ENCODE measurements at places on chromosomes 4 and X.

DNA sequence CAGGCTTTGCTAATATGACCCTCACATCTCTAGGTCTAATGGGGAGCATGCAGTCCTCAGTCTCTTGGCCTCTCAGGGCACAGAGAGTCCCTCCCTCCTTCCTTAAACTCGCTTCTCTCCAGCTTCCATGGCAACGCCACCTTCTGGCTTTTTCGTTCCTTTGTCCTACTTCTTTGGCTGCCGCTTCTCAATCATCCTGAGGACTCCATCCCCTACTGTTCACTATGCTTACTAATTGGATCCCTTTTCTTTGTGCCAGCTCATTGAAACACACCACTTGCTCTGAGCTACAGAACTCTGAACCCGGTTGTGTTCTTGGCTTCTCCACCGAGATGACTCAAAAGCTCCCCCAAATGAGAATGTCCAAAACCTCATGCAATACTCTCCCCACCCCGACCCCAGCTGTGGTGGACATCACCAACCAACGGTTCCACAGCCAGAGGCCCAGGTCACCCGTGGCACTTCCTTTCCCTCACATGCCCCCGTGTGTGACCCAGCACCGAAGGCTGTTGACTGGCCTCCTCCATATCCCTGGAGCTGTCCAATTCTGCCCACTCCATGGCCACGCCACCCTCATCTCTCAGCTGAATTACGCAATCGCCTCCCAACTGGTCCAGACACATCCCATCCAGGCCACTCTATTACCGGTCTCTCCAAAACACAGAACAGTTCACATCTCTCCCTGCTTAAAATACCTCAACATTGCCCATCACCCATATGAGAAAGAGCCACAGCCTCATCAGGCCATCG lies 34.7 kb downstream of the CRMP1 start:
- no peak for DNase-seq

DNA sequence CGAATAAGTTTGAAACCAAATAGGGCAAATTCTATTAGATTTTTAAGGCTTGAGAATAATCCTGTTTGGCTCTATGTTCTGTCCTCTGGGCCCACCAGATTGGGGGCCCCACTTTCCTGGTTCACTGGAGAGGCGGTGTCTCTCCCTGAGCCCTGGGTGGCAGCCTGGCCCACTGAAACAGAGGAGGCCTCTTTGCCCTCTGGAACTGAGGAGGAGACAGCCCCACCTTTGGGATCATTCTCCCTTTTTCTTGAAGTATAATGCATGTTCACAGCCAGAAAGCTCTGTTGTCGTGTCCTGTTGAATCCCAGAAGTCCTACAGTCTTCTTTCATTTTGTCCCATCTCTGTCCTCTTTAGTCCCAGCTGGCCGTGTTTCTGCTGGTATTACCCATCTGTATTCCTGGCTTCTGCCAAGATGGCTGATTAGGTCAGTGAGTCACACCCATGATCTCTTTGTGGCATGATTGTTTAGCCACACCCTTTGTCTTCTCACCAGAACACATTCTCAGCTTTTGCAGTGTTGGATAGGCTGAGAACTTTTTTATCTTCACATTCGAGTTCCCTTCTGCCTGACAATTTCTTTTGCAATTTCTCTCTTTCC lies 8.1 kb upstream of the TBC1D25 start:
- no peak for DNase-seq

DNA sequence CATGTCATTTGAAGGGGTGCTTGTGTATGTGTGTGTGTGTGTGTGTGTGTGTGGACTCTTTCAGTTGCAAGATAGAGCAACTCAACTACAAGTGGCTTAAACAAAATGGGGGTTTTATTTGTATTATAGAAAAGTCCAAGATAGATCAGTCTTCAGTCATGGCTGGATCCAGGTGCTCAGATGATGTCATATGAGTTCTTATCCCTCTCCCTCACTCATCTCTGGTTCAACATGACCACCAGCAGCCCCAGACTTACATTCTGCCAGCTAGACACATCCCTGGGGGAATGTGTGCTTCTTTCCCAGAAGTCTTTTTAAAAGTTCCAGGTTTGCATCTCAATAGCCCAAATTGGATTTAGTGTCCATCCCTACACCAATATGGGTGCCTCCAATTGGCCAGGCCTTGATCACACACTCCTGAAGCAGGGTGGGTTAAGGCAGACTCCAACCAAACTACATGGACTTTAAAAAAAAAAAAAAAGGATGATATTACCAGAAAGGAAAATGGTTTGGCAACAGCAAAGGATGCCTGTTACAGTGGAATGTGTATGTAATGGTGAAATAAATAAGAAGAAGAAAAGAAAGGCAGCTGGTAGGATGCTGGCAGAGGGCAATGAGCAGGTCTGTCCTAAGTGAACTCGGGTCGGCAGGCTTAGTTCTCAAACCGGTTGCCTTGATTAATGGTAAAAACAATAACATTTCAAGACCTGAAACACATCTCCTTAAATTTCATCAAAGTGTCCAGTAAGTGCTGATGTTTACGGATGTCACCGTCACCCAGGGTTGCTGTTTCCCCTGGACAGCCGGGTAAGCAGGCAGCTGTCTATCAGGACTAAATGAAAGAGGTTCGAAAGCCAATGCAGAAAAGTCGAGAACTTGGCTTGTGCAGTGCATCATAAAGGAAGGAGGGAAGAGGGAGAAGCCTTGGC lies 107.7 kb downstream of the SMIM20 start:
- DNase-seq, result no peak

GRCh38 chr4:90181644-90182043 lies 54.5 kb downstream of the CCSER1 start:
- no peak for DNase-seq

DNA sequence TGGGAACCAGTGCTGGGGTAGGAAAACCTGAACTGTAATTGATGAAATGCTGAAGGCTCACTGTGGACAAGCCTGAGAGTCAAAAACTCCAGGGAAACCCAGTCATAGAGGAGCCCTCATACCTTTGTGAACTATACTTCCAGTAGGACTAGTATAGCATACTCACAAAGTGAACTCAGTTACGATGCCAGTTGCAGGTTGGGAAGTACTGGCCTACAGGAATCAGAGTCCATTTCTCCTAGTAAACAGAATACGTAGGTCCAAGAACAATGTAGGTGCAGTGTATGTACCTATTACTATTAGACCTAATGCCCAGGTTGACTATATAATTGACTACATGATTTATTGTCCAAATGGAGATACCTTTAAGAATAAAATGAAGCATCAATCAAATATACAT lies 8.5 kb upstream of the ANKRD17 start:
- DNase-seq, result no peak

- DNase-seq, result no peak
Observed at GRCh38 chr4:15262396-15262795, 165.4 kb upstream of the C1QTNF7 start.

- DNase-seq, result no peak
Observed at GRCh38 chr4:11297627-11298026, 131.1 kb downstream of the HS3ST1 start.

GRCh38 chr4:89805297-89805696 lies 31.7 kb downstream of the SNCA start:
- DNase-seq, result no peak

GRCh38 chr4:97457253-97457652 lies 686.0 kb downstream of the STPG2 start:
- DNase-seq, result no peak

DNA sequence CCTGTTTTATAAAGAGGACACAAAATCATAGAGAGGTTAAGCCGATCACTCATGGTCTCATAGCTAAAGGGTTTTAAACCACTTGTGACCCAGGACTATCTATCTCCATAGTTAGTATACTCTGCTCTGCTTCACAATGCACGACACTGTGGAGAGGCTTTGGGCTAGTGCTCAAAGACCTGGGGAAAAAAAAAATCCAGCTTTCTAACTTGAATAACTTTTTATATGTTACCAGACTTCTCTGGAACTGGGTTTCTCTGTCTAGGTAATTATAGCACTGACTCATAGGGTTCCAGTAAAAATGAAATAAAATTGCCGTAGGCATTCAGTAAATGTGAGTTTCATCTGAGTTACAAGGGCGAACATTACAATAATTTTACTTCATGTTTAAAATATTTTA lies 273.7 kb upstream of the TECRL start:
- no peak for DNase-seq

DNA sequence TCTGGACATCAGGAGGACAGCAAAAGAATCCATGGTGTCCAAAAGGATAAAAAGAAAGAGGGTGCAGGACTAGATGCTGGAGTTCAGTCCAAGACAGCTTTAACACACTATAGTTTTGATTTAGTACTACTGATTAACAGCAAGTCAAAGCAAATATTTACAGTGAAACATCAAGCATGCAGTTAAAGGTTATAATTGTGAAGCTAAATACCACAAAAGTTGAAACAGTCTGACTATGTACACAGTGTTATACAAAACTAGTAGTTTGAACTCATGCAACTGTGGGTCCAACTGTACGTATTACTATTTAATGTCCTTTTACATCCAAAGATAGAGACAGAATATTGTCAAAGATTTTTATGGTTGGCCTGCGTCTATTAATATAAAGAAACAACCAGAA lies 57.6 kb downstream of the CHIC2 start:
- no peak for DNase-seq

- no peak for DNase-seq
Observed at GRCh38 chr4:105990933-105991332, 95.7 kb downstream of the NPNT start.

DNA sequence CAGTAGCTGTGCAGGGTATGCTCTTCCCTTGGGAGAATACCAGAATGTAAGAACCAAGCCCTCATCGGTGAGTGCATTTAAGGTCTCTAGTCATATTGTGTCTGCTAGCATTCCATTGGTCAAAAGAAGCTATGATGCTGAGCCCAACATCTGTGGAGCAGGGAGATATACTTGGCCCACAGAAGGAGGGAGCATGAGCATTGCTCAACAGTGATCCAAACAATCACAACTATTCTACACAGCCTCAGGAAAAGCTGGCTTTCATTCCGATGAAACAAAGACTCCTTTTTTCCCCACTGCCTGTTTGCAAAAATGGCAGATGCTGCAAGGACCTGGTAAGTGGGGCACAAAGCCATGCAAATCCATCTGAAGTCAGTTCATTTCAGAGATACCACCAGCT lies 80.6 kb upstream of the DHX15 start:
- no peak for DNase-seq

- DNase-seq, result no peak
Observed at GRCh38 chrX:71302461-71303213, 1.1 kb downstream of the ITGB1BP2 start.

- no peak for DNase-seq
Observed at GRCh38 chr4:165288639-165289422, 38.6 kb upstream of the MSMO1 start.

DNA sequence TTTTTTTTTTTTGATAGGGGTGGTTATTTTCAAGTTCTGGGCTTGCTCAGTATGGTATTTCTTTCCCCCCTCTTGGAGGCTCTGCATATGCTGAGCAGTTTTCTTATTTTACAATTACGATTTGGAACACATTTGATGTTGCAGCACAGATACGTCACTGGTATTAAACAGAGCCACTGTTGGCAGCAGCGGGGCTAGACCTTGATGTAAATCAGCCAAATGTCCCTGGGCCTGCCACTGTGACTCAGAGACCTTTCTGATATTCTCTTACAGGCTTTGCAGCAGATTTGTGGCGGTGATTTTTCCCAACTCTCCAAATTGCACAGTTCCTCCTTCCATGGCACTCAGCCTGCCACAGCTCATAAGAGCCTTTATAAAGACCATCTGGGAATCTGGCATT lies 81.1 kb downstream of the VMA21 start:
- no peak for DNase-seq

DNA sequence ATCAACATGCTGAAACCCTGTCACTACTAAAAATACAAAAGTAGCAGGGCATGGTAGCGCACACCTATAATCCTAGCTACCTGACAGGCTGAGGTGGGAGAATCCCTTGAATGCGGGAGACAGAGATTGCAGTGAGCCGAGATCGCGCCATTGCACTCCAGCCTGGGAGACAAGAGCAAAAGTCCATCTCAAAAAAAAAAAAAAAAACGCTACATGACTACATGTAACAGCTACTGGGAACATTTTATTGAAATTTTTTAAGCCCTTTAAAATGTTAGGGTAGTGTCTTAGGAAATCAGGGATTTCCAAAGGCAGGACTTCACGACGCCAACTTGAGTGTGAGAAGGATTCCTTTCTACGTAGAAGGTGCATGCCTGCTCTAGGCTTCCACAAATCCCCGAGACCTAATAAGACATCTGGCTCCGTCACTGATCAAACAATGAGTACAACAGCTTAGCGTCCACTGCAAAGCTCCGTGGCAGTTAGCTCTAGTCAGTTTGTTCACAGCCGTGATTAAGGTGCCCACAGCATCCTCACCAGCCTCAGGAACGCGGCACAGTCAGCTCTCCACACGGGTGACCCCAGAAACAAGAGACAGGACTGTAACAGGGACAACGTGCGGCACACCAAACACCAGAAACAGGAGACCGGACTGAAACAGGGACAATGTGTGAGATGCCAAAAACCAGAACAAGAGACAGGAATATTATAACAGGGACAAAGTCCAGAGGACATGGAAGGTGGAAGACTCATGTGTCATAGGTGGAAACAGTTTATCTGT lies 33.7 kb downstream of the DHRSX start:
- no peak for DNase-seq

DNA sequence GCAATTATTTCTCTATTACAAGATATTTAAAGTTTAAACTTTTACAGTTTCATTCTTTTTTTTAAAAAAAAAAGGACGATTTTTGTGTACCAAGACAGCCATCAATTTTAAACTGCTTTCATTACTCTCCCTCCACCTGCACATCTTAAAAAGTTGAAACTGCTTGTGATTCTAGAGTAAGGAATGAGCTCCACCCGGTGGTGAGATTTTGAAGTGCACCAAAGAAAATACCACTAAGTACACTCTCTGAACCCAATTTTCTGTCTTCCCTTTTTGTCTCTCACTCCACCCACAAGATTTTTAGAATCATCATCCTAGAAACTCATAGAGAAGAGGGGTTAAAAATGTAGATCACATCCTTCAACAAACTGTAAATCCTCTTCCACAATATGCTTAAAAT lies 91.3 kb upstream of the WDR44 start:
- DNase-seq, result no peak

DNA sequence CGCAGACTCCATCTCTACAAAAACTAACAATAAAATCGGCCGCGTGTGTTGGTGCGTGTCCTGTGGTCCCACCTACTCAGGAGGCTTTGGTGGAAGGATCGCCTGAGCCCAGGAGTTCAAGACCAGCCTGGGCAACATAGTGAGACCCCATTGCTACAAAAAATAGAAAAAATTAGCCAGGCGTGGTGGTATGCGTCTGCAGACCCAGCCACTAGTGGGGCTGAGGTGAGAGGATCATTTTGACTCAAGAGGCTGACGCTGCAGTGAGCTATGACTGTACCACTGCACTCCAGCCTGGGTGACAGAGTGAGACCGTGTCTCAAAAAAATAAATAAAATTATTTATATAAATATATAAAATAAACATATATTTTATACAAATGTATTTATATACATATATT lies 22.3 kb downstream of the ASMTL start:
- DNase-seq, result no peak

DNA sequence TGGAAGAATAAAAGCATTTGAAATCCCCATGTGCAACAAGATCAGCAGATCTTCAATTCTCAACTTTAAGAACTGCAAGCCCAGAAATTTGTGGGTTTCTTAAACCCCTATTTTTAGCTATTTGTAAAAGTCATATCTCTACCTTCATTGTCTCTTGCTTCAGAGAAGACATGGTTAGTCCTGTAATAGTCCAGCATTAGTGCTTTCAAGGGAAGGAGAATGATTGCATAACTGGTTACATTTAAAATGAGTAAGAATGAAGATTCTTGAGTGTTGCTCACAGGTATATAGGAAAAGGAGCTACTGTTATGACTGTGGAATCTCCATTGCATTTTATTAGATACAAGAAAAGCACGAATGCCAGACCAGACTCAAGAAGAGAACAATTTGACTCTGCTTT lies 84.0 kb downstream of the CCSER1 start:
- DNase-seq, result no peak

GRCh38 chr4:40335525-40335894 lies 377 bp downstream of the CHRNA9 start:
- DNase-seq, result no peak
